ENCODE measurements at places on chromosomes 12 and 14.

- no peak for DNase-seq
Observed at GRCh38 chr12:109817627-109818231, 15.5 kb downstream of the TRPV4 start.

DNA sequence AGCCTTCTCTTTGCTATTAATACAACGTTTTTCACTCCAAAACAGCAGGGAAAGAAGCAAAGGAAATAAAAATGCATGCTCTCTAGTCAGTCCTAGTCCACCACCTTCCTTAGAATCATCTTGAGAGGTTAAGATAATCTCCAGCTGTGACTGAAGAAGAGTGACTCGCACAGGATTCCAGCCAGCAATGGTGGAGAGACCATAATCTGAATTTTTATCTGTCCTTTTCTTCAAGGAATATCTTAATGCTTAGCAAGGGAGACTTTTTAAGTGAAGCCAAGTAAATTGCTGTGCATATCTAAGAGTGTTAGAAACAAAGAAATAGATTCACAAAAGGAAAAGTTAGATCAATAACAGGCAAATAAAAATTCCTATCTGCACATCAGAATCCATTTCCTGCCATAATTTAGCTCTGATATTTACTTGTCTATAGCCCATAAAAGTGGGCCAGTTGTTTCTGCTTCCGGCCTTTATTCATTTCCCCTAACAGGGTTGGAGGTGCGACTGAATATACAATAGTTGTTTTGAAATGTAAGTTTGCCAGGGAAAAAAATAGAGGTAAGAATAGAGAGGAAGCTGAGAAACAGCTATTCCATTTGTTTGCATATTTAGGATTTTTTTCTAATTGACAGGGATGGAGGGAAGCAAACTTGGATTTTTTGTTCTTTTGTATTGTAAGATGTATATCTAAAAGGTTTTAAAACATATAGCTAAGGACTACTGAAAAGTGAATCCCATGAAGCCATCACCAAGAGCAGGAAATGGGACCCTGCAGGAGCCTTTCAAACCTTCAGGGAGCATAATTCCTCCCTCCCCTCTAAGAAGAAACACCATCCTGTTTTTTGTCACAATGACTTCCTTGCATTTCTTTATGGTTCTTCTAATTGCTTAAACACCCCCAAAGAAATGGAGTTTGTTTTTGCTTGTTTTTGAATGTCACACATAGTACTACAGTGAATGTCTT is 154.0 kb downstream of the ITPR2 start:
- no peak for DNase-seq

- peak; percentile 55 for DNase-seq
Observed at GRCh38 chr14:93035917-93036651, 79.6 kb downstream of the ITPK1 start.

- peak; percentile 43 for DNase-seq
Observed at GRCh38 chr14:68104518-68104917, 284.9 kb downstream of the RAD51B start.

- no peak for DNase-seq
Observed at GRCh38 chr12:82174936-82175335, 183.3 kb downstream of the CCDC59 start.

GRCh38 chr14:71060825-71061455 is 153.7 kb downstream of the PCNX1 start:
- no peak for DNase-seq
